Skeletal muscle tissue (tissue), 5 donors: ENCODE measurements at places on chromosomes 2 and 18. TPM values are rescaled to one million over a fixed set of nuclear protein-coding genes. Genes with fewer than 3 reads are reported as not detected.

ARHGAP25 gene
- 4.7 TPM for total RNA-seq

PRADC1 gene
- total RNA-seq: 17.7 TPM

EPHA4 gene
- 24.0 TPM for total RNA-seq

C2orf92 gene
- 4.7 TPM for total RNA-seq

CIB4 gene
- not detected for total RNA-seq

TLX2 gene
- total RNA-seq: not detected

RMDN2 gene
- 12.0 TPM for total RNA-seq

FSIP2 gene
- 1.0 TPM for total RNA-seq

FHOD3 gene
- total RNA-seq: 15.7 TPM

UPP2 gene
- total RNA-seq: not detected

GALNT13 gene
- total RNA-seq: under 0.01 TPM

CRYBA2 gene
- not detected for total RNA-seq

SLC5A7 gene
- under 0.01 TPM for total RNA-seq

DTNA gene
- 94.5 TPM for total RNA-seq

MC5R gene
- total RNA-seq: 1.6 TPM

SNTG2 gene
- under 0.01 TPM for total RNA-seq

LIMS3 gene
- 1.6 TPM for total RNA-seq

EVA1A gene
- total RNA-seq: 6.3 TPM

TMEM200C gene
- total RNA-seq: 0.52 TPM

CROCC2 gene
- under 0.01 TPM for total RNA-seq

ICOS gene
- total RNA-seq: 0.52 TPM

MSTN gene
- 18.8 TPM for total RNA-seq

GBX2 gene
- not detected for total RNA-seq

USP40 gene
- 20.9 TPM for total RNA-seq

SPATA3 gene
- not detected for total RNA-seq

KLHL30 gene
- 18.3 TPM for total RNA-seq

TRABD2A gene
- total RNA-seq: 1.0 TPM

PPM1G gene
- 42.8 TPM for total RNA-seq
